Stimulated activated CD4-positive, alpha-beta T cell treated with anti-CD3 and anti-CD28 coated beads, Interleukin-4, amount 100 ng/mL, for 48 hours (primary cell): ENCODE measurements at places on chromosomes 2 and 18.
A peak's percentile ranks its signal among the peaks of the same experiment; 100 is the strongest.

DNA sequence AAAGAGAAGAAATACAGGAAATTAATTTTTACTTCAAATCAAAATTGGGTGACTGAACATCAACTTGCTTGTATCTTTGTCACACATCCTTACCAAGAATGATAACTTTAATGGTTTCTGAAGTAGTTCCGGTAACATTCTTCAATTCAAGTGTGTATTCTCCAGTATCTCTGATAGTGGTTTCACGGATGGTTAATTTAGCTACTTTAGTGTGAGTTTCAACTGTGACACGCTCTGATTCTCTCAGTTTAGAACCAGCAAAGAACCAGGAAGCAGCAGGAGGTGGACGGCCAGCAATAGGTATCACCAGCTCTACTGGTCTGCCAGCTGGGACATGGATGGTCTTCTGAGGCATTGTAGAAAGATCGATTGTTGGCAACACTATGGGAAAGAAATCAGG, 62.3 kb downstream of the PLEKHA3 start:
- no peak for DNase-seq

DNA sequence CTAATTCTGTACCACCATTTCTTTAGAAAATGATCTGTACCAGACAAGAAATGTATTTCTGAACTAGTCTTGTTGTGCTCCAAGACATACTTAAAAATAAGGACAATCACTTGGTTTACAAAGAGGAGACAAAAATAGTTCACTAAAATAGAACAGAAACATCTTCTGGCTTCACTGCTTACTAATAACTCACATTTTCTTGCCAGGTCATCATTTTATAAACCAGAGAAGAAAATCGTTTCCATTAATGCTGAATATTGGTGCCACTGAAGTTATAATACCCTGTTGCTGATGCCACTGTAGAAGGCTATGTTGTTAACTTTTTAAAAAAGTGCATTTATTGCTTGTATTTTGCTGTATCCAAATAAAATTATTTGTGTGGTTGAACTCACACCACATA, 94.8 kb upstream of the ZNF236 start:
- no peak for DNase-seq

GRCh38 chr2:26064846-26065245, 31.0 kb downstream of the RAB10 start:
- no peak for DNase-seq

DNA sequence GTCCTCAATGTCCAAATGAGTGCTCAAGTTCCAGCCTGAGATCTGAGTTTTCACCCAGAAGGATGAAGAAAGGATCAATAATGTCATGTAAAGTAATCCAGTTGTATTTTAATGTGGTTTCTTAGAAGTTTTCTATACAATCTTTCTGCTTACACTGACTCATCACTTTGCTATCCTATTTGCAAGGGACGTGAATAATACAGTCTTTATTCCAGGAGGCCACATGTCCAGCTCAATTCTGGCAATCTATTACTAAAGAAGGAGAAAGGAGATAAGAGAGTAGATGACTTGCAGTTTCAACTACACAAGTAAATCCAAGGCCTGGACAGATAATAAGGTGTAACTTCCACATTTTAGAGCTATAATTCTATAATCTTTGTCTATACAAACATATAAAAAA, 601.1 kb upstream of the SETBP1 start:
- DNase-seq, result no peak

GRCh38 chr2:69509011-69509749, 71.9 kb upstream of the NFU1 start:
- DNase-seq, result no peak

GRCh38 chr2:28565720-28566295, 69.9 kb downstream of the PLB1 start:
- no peak for DNase-seq

DNA sequence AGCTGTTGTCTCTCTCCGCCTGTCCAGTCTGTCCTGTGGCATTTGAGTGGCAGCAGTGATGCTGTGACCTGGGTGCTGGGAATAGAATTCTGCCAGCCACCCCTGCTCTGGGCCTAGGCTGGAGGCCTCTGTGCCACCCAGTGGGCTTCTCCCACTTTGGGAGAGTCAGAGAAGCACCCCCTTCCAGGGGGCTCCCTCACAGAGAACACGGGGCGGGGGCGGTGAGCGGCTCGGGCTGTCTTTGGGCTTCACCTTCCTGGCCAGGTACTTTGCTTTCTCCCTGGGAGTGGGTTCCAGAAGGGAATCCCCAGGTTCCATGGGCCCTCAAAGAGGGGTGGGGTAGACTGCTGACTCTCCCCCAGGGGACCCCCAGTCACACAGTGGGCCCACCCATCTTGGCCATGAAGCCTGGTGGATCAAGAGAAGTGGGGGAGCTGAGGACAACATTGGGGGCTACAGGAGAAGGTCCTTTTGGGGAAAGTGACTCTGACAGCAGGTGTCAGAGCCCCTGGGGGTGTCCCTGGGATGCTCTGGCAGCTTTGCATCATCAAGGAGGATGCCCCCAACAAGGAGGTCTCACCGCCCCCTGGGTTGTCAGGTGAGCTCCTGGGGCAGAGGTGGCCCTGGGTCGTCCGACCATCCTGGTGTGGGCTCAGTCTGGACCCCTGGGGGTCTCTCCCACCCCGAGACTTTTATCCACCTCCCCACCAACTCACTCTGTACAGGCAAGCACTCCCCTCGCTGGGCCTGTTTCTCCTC, 18.8 kb upstream of the BOK start:
- no peak for DNase-seq

- no peak for DNase-seq
These were observed 71.6 kb downstream of the CLIP4 start for GRCh38 chr2:29186817-29187216.

GRCh38 chr2:115122701-115123100, 680.3 kb downstream of the DPP10 start:
- DNase-seq, result no peak

- no peak for DNase-seq
These were observed 187.0 kb downstream of the HAUS1 start for GRCh38 chr18:46291149-46291548.

GRCh38 chr2:20450201-20450999, 3.5 kb downstream of the RHOB start:
- no peak for DNase-seq

DNA sequence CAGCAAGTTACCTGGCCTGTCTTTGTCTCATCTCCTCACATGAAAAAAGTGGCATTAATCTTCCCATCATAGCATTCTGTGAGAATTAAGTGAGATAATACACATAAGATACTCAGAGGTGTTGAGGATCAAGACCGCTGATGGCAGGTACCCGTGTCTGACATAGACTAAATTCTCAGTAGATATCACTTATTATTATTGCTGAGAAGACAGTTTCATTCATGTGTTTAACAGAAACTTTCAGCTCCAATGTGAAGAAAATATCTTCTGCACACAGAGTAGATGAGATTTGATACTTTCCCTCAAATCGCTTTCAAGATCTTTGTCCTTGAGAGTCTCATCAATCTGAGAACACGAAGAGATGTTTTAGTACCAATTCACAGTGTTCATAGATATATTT, 809.4 kb downstream of the TSN start:
- no peak for DNase-seq

- no peak for DNase-seq
These were observed 525.6 kb downstream of the MBD2 start for GRCh38 chr18:53698907-53699306.

DNA sequence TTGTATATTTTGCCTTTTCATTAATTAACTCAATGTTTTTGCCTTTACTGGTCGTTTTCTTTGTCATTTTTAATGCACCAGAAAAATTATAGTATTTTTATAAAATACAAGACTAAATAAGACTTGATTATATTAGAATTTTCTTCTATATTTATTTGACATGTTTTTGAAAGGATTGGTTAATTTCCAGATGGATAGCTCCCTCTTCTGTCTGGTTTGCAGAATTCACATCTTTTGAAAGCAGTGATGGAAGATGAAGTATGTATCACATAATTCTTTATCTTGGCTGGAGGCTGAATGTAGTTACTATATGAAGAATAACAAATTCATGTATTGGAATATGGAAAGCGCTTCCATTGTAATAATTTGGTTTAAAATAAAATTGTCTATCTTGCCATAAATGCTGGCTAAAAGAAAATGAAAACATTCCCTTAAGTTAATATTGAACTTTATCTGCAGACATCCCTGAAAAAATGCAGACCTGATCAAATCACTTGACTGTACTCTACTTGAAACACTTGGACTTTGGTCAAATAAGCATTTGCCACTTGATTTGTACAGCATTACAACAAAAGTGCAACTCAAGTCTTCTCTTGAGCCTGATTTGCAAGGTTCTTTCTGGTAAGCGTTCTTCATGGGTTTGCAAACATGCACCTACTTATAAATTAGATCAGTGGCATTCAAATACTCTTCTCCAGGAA, 86.3 kb upstream of the EFEMP1 start:
- no peak for DNase-seq

DNA sequence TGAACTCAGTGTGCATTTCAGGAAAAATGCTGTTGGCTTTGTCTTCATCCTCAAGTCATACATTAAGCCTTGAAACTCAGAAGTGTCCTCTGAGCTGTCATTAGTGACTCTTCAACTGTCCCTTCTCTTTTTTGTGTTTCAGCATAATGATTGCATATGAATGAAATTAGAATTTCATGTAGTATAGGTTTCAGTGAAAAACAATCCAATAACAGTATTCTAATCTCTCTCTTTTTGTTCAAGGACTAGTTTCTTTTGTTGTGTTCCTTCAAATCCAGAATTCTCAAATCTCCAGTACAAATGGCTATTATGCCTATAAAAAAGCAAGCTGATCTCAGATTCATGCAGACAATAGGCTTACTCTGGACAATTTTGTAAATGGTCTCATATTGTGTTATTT, 133.5 kb downstream of the QPCT start:
- DNase-seq, result no peak

DNA sequence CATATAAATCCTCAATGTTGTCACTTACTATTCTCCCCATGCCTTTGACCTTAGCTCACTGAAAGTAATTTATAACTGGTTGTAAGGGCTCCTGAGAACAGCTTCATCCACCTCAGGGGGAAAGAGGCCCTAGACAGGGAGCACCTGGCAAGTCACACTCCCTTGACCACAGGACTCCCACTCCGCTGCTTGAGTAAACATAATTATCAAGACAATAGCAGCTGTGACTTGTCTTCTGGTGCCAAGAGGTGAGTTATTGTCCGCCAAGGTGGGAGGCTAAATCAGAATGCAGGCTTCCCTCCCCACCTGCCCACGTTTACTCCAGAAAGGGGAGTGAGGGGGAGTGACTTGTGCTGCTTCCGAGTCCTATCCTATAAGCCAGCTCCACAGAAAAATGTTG, 230.6 kb upstream of the LRATD1 start:
- no peak for DNase-seq

DNA sequence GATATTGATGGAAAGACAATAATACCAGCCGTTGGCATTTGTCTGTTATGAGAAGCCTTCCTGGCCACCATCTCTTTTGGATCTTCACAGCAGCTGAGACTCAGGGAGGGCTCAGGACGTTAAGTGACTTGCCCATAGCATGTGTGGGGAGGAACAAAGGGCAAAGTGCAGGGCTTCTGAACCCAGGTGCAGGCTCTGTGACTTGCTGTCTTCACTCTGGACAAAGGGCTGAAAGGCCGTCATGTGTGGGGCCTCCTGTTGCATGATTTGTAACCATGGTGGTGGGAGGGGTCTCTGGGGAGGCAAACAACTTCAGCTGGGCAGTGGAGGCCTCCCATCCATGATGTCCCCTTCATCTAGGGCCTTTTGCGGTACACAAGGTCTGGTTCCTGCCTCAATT, 65.5 kb upstream of the SIX2 start:
- no peak for DNase-seq

DNA sequence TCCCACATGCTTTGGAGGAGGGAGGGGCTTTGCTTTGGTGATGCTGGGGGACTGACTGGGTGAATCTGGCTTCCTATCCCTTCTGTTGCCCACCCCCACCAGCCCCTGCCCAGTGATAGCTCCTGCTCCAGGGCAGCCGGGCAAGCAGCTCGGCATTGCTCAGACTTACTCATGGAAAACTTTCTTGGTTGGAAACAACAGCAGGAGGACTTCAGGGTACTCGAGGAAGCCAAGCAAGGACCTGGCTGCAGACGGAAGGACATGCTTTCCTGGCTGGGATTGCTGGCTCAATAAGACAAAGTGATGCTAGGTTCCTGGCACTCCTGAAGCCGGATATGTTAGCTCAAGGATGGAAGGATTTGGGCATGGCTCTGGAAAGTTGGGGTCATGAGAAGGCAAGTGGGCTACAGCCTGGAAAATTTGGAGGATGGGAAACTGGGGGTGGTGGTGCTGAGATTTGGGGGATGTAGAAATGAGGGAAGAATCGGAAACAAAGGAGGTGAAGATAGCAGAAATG, 3.1 kb downstream of the SPEG start:
- no peak for DNase-seq

GRCh38 chr2:68834737-68835376, 36.3 kb downstream of the BMP10 start:
- no peak for DNase-seq

GRCh38 chr2:186737732-186738508, 44.1 kb downstream of the FAM171B start:
- no peak for DNase-seq

DNA sequence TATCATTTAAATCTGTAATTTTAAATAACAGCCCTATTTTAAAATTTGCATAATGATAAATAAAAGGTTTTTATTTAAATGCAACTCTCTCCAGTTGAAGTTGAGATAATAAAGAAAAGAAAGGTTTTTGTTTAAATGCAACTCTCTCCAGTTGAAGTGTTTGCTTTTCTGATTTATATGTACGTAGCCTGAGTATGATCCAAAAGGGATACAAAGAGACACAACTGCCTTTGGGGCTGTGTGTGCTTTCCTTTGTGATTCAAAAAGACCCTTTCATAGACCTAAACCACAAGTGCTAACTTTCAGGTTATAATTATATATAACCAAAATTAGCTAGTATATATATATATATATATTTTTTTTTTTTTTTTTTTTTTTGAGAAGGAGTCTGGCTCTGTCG, 76.2 kb upstream of the MFF start:
- DNase-seq, result no peak

GRCh38 chr2:191878548-191879279, 31.8 kb upstream of the CAVIN2 start:
- DNase-seq, result no peak

GRCh38 chr2:118738524-118739308, 108.7 kb downstream of the EN1 start:
- DNase-seq, result no peak

GRCh38 chr2:218028562-218029348, 26.0 kb upstream of the TNS1 start:
- no peak for DNase-seq

GRCh38 chr18:55522011-55522410, 66.0 kb downstream of the TCF4 start:
- DNase-seq, result peak; percentile 20

- DNase-seq, result no peak
These were observed 29.7 kb downstream of the NAB1 start for GRCh38 chr2:190678444-190679162.

DNA sequence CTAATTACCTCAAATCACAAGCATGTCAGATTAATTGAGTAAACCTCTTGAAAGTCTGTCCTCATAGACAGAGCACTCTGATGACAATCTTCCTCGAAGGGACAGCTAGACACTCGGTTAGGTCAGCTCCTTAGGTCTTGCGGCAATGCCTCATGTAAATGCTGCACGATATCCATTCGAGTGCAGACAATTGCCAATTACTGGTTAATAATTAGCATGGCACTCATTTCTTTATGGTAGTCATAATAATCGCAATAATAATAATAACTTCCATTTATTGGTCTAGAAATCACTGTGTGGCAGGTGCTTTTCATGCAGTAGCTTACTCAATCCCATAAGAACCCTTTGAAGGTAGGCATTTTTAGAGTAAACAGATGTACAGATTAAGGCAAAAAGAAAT, 44.7 kb upstream of the DSC1 start:
- no peak for DNase-seq

- DNase-seq, result no peak
These were observed 46.7 kb downstream of the LYPD6B start for GRCh38 chr2:149084924-149085795.
